Activated T-cell treated with anti-CD3 and anti-CD28 coated beads, Interleukin-2, amount 50 U/mL, for 72 hours (primary cell): ENCODE measurements at places on chromosomes 13 and 19. TPM values are rescaled to one million over a fixed set of nuclear protein-coding genes. Genes with fewer than 3 reads are reported as not detected.

ANKLE1 gene
- total RNA-seq, result 5.8 TPM

LINGO3 gene
- not detected for total RNA-seq

RDH8 gene
- total RNA-seq, result not detected

SOHLH2 gene
- total RNA-seq, result not detected

DPF1 gene
- total RNA-seq, result 0.65 TPM

SIGLEC12 gene
- total RNA-seq, result 1.0 TPM

ZNF112 gene
- total RNA-seq, result 0.07 TPM

ZNF547 gene
- 4.5 TPM for total RNA-seq

RPS5 gene
- 1,499 TPM for total RNA-seq

GRIK5 gene
- total RNA-seq, result 1.1 TPM

ZNF569 gene
- 16.1 TPM for total RNA-seq

PLA2G4C gene
- total RNA-seq, result 13.7 TPM

NKPD1 gene
- 0.72 TPM for total RNA-seq

ATP12A gene
- total RNA-seq, result 0.05 TPM

PTGER1 gene
- total RNA-seq, result 0.39 TPM

CGB5 gene
- total RNA-seq, result not detected

BCL2L12 gene
- 82.6 TPM for total RNA-seq

RASIP1 gene
- 0.86 TPM for total RNA-seq

COX6B2 gene
- 3.1 TPM for total RNA-seq

SELENOV gene
- total RNA-seq, result not detected

FAAP24 gene
- 9.9 TPM for total RNA-seq

ETHE1 gene
- 125 TPM for total RNA-seq

ZSCAN18 gene
- total RNA-seq, result 34.0 TPM

CCNA1 gene
- total RNA-seq, result 1.8 TPM

ZNF558 gene
- total RNA-seq, result 52.2 TPM

FBN3 gene
- total RNA-seq, result not detected

TIMM29 gene
- total RNA-seq, result 20.9 TPM

SULT2A1 gene
- not detected for total RNA-seq
